Stimulated activated CD4-positive, alpha-beta T cell treated with anti-CD3 and anti-CD28 coated beads, Interleukin-2, amount 100 ng/mL, for 4 hours (primary cell): ENCODE measurements at places on chromosomes 2 and 18.
A peak's percentile ranks its signal among the peaks of the same experiment; 100 is the strongest.

- no peak for DNase-seq
Measured at GRCh38 chr2:168378960-168379669, 77.0 kb upstream of the CERS6 start.

- no peak for DNase-seq
Measured at GRCh38 chr2:67709835-67710234, 312.7 kb downstream of the ETAA1 start.

DNA sequence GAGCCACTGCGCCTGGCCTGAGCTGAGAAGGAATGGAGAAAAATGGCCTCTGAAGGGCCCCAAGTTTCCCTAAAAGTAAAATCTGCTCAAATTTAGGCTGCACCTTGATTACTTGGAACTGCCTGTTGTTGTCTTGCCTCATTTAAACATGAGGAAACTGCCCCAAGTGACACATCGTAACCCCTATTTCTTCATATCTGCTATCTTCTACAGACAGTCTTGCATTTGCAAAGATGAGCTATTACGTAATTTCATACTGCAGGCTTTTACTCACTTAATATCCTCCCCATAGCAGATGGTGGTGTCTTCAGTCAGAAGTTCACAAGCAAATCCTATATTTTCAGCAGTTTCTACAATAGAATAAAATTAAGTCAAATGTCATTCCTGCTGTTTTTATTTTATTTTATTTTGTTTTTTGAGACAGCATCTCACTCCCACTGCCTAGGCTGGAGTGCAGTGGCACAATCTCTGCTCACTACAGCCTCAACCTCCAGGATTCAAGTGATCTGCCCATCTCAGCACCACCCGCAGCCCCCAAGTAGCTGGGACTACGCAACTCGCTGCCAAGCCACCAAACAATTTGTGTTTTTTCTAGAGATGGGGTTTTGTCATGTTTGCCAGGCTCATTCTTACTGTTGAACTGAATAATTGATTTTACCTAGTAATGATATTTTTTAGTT lies 45.3 kb upstream of the NARS1 start:
- DNase-seq, result no peak

DNA sequence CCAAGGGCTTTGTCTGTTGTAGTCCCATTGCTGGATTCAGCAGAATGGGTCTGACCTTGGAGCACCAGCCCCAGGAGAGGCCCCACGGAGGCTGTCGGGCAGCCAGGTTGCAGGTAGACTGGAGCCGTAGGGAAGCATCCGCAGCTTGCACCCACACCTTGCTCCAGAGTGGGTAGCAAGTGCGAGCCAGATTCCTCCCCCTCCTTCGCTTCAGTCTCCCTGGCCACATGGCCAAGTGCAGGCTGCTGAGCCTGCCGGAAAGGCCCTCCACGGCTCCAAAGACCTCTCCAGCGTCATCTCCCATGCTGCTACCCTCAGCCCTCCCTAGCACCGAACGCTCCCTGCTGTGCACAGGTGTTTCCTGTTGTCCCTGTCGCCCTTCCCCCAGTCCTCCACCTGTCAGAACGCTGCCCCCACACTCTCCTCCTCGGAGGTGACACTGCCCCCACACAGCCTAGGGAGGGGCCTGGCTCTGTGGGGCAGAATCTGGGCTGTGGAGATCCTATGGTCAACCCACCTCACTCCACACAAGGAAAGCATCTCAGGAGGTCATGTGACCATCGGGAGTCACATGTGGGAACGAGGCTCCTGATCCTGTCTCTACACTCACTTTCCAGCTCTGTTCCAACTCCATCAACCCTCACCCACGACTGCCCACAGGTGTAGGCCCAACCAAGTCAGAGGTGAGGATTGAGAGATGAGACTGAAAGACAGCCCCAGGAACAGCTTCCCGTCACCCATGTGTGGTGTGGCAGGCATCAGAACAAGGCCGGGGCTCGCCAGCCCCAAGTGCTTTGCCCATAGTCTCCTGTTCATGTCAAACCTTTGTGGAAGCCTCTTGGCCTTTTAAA lies 8.3 kb downstream of the KCNF1 start:
- DNase-seq, result no peak

DNA sequence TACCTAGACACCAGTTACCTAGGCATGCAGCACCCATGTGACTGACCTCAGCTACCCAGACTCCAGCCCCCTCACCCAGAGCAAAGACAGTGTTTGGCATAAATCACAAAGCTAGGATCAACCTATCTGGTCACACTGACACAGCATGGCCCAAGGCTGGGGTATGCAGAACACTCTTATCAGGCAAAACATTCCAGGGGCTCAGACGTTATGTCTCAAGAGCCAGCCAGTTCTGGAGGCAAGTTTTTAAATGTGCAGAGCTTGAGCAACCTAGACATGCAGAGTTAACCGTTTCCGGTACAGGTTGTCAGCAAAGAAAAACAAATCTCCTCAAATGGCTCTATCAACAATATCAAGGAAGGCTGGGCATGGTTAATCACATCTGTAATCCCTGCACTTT lies 92.8 kb downstream of the AP1S3 start:
- DNase-seq, result no peak

DNA sequence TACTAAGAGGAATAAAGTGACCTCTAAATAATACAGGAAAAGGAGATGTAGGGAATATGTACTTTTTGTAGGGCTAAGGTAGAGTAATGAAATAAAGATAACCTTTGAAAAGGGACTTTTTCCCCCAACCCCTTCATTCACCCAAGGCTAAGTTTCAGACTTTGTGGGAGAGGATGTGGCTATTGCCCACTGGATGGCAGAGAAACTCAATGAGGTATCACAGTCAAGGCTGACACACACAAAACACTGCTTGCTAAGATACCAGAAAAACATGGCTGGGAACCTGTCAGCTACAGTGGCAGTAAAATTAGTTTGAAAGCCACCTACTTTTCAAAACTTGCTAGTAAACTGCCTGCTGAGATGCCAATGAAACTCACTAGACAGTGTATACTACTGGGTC lies 158.8 kb upstream of the WDSUB1 start:
- no peak for DNase-seq

- DNase-seq, result no peak
Measured at GRCh38 chr18:35732636-35733035, 151.1 kb downstream of the GALNT1 start.

GRCh38 chr2:220163486-220163885 lies 536.1 kb downstream of the SLC4A3 start:
- no peak for DNase-seq

DNA sequence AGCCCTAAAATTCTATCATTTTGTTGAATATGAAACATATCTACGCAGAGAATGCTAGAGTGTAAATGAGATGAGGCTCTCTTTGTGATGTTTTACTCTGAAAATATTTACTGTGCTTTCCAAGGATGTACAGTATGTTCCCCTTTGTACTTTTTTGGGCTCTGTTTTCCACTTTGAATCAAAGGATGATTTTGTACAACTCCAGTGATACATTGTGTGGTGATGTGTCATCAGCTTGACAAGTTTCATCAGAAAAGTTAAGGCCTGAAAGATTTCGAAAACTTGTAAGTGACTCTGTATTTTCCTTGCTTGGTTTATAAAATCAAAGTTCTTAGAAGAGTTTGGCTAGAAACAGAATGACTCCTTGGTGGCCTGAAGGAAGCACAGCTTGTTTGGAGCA lies 206.3 kb downstream of the LTBP1 start:
- DNase-seq, result no peak

DNA sequence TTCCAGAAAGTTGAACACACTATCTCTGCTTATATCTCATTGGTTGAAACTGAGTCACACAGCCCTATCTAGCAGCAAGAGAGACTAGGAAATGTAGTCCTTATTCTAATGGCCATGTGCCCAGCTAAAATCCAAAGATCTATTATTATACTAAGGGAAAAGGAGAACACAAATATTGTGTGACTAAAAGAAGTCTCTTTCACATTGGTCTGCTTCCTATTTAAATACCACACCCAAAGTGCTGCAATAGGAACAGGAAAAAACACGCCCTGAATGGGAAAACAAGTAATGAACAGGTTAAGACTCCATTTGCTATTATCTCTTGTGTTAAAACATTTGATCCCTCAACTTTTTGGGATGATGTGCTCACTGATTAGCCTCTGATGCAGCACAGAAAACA lies 86.8 kb upstream of the BARD1 start:
- no peak for DNase-seq

GRCh38 chr2:165443511-165443910 lies 26.0 kb upstream of the CSRNP3 start:
- no peak for DNase-seq

- no peak for DNase-seq
Measured at GRCh38 chr2:85159589-85159988, 26.4 kb downstream of the TCF7L1 start.

- no peak for DNase-seq
Measured at GRCh38 chr2:11396467-11397445, 52.3 kb upstream of the ROCK2 start.

DNA sequence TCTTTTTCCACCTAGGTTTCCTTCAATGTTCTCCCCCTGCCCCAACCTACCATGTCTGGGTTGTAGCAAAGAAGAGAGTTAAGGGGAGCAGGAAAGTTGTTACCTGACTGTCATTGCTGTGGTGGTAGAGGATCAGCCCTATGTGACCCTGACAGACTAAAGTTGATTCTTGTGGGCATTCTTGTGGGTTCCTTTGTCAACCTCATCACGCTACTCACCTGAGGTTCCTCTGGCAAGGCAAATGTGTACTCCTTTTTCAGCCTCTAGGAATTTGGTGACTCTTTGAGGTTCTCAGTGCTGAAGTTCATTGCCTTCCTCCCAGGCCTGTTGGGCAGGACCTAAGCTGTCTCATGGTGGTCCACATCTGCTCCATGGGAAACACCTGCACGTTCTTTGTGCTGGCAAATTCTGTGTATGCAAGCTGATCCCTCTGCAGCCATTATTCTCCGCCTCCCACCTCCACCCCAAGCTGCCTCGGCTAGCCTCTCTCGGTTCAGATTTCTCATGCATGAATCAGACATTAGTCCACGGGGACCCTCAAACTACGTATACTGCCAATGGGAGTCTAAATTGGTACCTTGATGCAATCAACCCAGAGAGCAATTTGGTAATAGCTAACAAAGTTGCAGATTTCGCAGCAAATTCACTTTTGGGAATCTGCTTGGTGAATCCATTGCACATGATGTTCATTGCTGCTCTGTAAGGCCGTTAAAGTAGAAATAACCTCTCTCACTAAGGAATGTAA lies 1.5 kb upstream of the GMCL1 start:
- no peak for DNase-seq

DNA sequence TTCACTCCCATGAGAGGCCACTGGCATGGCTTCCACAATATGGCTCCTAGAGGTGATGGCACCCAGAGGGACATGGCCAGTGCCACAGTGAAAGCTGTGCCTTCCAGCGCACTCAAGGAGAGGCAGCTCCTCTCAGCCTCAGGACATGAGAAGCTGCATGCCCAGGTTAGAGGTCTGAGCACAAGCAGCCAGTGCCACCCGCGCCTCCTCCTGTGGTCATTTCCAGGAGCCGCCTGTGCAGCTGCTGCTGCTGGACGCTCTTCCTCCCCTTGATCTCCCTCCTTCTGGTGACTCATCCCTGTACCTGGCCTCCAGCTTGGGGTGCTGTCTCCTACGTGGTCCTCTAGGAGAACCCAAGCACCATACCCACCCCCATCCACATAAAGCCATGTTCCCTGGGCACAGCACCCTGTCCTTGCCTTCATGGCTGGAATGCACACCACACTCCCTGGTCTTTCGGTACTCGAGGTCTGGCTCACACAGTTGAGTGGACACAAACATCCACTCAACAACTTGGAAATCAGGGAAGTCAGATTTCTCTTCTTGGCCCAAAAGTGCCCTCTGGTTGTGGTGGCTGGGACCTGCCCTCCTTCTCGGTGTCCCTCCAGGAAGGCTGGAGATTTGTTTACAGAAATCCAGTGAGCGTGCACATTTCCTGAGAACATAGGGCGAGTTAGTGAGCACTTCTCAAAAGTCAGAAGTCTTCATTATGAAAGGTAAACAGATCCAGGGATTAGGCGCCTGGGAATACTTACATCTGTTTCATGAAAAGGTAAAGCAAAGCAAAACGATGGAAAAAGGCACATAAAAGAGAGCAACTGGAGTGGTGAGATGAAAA lies 96.7 kb downstream of the EIPR1 start:
- DNase-seq, result no peak

DNA sequence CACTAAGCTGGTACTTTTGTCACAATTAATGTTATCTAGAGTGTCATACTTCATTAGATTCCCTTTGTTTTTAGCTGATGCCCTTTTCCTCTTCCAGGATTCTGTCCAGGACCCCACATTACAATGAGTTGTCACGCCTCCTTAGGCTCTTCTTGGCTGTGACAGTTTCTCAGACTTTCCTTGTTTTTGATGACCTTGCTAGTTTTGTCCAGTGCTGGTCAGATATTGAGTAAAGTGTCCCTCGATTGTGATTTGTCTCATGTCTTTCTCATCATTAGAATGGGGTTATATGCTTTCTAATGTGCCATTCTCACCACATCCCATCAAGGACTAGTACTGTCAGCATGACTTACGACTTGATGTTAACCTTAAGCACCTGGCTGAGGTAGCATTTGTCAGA lies 162.3 kb downstream of the FHOD3 start:
- DNase-seq, result no peak

DNA sequence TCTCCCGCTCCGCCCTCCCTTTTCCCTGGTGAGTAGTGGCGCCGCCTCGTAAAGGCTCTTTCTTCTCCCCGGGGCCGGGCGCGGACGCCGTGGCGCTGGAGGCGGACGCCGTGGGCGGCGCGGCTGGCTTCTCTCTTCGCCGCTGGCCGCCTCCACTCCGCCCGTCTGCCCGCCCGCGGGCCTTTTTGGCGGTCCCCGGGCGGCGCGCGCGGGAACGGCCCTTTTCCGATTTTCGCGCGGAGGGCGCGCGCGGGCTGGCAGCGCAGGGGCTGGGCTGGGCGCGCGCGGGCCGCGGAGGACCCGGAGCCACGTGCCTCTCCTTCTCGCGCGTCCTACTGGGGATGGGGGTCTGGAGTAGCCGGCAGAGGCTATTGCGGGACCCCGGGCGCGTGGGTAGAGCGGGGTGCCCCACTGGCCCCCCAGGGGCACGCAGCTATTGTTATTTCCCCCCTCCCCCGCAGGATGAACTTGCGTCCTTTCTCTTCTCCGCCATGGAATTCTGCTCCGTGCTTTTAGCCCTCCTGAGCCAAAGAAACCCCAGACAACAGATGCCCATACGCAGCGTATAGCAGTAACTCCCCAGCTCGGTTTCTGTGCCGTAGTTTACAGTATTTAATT lies 472 bp downstream of the SLC20A1 start:
- peak; percentile 50 for DNase-seq

DNA sequence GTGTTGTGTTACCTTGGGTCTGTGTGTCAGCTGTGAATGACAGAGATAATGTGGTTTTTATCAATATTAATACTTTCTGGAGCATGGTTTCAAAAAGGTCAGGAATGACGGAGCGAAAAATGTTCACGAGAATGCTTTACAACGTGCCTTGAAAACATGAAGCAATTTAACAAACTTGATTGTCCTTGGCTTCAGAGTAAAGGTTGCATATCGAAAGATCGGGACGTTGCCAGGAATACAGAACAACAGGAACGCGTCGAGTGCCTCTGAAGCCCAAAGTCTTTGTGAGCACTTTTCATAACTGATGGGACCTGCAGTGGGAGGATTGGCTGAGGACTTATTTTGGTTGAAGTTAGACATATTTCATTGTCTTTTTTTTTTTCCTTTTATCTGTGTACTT lies 206.1 kb downstream of the ZNF407 start:
- no peak for DNase-seq

- DNase-seq, result no peak
Measured at GRCh38 chr2:58046335-58046584, 346 bp upstream of the VRK2 start.

- no peak for DNase-seq
Measured at GRCh38 chr2:235900631-235901030, 267.6 kb downstream of the GBX2 start.

GRCh38 chr2:145930318-145930717 lies 1410.4 kb upstream of the ZEB2 start:
- no peak for DNase-seq

GRCh38 chr2:95722131-95722697 lies 130.4 kb downstream of the TRIM43 start:
- no peak for DNase-seq
